ENCODE measurements at places on chromosomes 2 and 18.

DNA sequence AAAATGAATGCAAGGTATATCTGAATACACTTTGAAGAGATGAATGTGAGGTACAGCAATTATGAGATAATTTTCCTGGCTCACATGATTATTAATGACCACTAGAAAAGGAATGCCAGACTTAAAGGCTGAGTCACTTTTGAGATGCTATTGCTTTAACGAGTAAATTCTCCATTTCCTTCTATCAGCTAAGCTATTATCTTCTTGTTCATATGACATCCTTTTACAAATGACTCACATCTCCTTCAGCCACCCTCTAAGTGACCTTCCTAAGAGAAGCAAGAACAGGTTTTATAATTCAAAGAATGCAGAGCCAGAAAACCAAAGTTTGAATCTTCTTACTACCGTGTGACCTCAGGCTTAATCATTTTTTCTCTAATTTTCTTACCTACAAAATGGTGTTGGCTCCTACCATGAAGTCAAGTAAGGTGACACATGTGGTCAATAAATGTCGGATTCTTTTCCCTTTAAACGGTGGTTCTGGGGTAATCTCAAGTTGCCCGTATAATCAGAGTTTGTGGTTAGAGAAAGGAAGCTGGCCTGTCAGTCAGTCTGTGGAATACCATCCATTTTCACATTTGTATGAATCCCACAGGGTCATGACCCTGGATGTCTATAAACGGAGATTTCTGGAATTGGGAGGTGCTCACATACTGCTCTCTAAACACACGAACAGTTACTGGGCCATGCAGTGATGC, 184.0 kb upstream of the PID1 start:
- DNase-seq: peak; percentile 54

- no peak for DNase-seq
Observed at GRCh38 chr2:151297882-151298281, 8.4 kb upstream of the NMI start.

- DNase-seq: peak; percentile 96
Observed at GRCh38 chr2:38190542-38191218, 114.7 kb upstream of the CYP1B1 start.

DNA sequence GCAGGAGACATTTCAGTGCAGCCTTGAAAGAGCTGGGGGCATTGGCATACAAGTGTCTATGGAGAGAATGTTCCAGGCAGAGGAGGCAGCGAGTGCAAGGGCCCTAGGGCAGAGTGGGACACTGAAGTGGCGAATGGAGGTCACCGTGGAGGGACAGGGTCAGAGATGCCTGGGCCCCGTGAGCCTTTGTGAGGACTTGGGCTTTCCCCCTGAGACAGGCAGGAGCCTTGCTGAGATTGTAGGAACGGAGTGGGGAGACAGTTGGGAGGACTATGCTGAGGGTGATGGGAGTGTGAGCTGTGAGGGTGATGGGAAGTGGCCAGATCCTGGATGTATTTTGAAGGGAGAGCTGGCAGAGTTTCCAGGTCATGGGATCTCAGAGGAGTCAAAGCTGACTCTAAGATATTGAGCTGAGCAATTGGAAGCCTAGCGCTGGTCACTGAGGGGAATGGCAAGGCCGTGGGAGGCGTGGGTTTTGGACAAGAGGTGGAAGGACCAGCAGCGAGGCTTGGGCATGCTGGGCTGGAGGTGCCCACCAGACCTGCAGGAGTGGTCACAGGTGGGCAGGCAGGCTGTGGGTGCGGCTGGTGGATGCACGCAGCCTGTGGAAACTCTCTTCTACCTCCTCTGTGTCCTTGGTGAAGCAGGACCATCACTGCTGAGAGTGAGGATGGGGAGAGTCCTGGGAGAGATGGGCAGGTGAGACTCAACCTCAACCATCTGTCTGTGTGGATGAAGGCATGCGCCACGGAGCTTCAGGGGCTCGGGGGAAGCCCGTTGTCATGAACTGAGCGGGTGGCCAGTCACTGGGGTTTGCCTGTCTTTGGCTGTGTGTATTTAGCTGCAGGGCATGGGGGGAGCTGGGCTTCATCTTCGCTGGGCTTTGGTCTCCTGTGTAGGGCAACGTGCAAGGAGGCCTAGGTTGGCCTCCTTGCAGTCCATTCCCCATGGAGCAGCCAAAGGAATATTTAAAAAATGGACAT, 241.2 kb upstream of the HS6ST1 start:
- DNase-seq: no peak

DNA sequence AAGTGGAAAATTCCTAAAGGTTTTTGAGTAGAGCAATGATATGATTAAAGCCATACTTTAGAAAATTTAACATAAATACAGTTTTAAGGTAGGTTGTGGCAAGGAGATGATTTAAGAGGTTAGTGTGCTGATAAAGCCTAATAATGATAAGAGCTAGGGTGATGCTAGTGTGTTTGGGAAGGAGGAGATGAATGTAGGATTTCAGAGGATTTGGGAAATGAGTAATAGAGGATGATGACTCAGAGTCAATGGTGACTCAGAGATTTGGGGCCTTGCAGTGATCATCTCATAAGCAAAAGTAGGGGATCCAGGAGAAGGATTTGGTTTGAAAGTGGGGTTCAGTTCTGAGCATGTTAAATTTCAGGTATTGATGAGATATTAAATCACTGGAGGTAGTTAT, 23.3 kb downstream of the STAMBP start:
- peak; percentile 71 for DNase-seq

GRCh38 chr2:158403237-158403636, 53.3 kb downstream of the CCDC148 start:
- no peak for DNase-seq

DNA sequence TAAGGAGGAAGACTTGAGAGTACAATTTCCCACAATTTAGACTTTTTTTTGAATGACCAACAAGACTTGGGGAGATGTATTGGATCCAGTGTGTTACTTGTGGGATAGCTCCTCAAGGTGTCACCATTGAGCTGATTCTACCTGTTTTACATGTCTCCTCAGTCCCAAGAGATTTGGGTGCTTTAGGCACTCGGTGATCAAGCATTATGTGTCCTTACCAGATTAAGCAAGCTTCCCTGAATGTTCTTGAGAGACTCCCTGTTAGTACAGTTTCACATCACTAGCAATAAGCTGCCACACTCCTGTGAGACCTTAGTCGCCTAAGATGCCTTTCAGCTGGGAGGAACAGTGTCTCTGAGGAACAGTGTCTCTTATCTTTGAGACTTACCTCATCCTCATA, 384.3 kb upstream of the SYT4 start:
- DNase-seq: peak; percentile 79

- no peak for DNase-seq
Observed at GRCh38 chr2:143139835-143140393, 10.7 kb downstream of the ARHGAP15 start.

GRCh38 chr18:34315591-34316352, 91.1 kb upstream of the NOL4 start:
- no peak for DNase-seq

DNA sequence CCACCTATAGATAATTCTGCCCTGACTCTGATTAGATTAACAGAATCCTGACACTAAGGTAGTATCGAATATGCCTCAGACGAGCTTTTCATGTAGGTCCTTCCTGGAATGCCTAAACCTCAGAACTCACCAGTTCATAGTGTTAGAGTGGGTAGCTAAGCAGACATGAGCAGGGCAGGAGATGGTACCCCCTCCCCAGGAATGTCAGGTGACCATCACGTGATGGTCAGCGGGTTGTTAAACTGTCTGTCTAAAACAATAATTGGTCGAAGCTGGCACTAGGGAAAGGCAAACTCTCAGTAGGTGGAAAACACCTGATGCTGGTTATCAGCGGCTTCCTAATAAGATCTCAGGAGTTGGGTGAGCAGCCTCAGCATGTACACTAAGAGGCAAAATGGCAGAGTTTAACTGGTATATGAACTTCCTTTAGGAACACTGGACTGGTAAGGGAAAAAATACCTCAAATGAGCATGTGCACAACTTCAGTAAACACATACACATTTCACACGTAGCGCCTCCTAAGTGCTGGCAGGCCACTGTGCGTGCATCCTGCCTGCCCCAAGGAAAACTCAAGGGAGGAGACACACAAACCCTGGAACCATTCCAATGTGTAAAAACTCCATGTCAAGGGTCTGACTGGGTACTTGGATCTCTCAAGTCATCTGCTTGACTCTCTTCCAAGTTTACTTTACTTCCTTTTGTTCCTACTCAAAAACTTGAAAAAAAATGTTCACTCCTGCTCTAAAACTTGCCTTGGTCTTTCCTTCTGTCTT, 339.5 kb downstream of the GULP1 start:
- peak; percentile 9 for DNase-seq

GRCh38 chr2:134335601-134336000, 81.7 kb downstream of the MGAT5 start:
- DNase-seq: no peak

DNA sequence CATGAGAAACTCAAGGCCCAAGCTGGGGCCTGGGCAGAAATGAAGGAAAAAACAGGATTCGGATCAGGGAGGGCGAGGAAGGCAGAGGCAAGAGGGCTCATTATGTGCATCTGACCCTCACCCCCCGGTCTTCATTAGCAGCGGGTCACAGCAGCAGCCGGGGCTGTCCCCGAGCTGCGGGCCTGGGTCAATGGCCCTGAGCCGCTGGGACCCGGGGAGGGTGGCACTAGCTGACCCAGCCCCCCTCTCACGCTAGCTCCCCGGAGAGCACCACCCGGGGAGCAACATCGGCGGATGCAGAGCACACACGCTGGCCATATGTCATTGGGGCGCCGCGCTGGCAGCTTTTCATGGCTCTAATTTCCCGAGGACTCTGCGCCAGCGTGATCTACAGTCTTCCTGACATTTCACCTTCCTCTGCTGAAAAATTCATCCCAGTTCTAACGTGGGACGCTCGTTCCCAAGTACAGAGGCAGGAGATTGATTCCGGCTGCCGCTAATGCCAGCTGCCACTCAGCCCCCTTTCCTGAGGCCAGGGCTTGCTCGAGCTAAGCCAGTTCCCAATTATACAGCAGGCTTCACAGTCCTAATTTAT, 63.7 kb downstream of the EIPR1 start:
- DNase-seq: no peak

- no peak for DNase-seq
Observed at GRCh38 chr18:35410561-35410960, 33.4 kb upstream of the ZNF396 start.

DNA sequence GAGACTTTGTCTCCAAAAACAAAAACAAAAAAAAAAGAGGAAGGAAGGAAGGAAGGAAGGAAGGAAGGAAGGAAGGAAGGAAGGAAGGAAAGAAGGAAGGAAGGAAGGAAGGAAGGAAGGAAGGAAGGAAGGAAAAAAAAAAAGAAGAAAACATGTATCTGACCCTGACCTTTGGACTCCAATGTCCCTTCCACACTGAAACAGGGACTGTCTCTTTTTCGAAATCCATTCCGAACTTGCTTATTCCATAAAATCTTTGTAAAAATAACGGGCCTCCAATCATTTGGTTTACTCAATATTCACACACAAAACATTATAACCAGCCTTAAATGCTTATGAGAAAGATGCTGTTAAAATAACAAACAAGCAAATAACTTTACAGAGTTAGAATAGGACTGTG, 225.7 kb downstream of the TCF4 start:
- no peak for DNase-seq

GRCh38 chr2:158128168-158128973, 26.7 kb downstream of the UPP2 start:
- DNase-seq: no peak

GRCh38 chr2:34408100-34408499, 809.0 kb upstream of the FAM98A start:
- DNase-seq: no peak

- DNase-seq: peak; percentile 45
Observed at GRCh38 chr2:207046724-207047123, 107.4 kb downstream of the CPO start.
